ENCODE measurements at places on chromosomes 3 and 15. TPM values are rescaled to one million over a fixed set of nuclear protein-coding genes. Genes with fewer than 3 reads are reported as not detected.

SEC22A gene
- total RNA-seq = 22.7 TPM

ARPIN gene
- total RNA-seq = 6.3 TPM

BRK1 gene
- total RNA-seq = 81.9 TPM

DNA sequence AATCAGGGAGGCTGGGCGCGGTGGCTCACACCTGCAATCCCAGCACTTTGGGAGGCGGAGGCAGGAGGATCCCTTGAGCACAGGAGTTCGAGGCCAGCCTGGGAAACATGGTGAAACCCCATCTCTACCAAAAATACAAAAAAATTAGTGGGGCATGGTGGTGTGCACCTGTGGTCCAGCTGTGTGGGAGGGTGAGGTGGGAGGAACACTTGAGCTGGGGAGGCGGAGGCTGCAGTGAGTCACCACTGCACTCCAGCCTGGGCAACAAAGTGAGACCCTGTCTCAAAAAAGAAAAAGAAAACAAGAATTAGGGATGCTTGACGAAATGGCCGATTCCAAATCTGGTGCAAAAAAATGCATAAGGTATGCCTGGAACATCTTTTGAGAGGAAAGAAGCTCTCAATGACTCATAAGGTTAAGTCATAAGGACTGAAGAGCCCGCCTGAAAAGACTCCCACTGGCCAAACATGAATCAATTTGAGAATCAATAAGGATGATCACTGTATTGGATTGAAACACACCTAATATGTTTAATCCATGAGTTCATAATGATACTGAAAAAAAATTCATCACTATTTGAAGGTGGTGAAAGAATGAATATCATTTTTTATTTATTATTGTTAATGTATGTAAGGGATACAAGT, 27.7 kb downstream of the BLM start:
- DNase-seq = no peak

DNA sequence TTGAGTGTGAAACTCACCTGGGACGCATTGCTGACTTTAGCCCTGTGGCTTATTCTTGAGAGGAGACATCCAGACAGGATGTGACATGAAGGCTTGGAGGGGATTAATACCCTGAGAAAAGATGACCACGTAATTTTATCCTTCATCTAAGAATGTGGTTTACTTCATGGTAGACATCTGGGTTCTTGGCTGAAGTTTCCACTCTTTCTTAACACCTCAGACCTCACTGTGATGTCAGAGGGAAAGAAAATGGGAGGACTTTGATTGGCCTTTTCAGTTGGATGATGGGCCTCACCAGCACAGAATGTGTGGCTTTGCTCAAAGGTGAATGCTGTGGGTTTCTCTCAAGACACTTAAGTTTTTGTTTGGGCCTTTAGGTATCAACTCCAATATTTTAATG, 16.5 kb downstream of the GORASP1 start:
- DNase-seq = no peak

- DNase-seq = no peak
Measured at GRCh38 chr3:196198771-196199753, 12.1 kb downstream of the ZDHHC19 start.

GRCh38 chr15:25600751-25601150, 161.9 kb upstream of the UBE3A start:
- DNase-seq = no peak

DNA sequence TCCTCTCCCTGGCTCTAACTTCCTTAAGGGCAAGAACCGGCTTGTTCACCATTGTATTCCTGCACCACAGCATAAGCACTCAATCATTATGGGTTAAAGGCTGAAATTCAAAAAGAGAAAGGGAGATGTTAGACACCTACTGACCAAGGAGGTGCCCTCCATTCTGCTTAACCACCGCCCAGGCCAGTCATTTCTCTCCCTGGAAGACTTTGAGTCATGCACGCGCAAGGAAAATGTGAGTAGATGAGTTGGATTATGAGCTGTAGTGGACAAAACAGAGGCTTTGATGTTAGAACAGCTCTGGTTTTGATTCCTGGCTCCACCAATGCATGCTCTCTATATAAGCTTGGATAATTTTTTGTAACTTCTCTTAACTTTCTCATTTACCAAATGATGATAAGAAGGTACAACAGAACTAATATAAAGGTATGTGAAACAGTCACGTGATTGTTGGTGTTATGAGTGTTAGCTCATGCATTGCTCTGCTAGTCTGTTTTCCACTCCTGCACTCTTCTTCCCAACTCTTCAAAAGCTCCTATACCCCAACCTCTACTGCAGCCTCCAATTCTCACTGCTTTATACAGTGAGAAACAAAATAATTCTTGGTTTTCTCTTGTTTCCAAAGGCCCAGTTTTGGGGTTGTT, 148.4 kb upstream of the ATP11B start:
- DNase-seq = no peak
